ENCODE measurements at places on chromosomes 11 and 22.

- DNase-seq = no peak
These were observed 21.8 kb upstream of the CD5 start for GRCh38 chr11:61080526-61080925.

- DNase-seq = no peak
These were observed 1232.2 kb downstream of the BRD1 start for GRCh38 chr22:48595511-48595905.

GRCh38 chr11:108895579-108896480 is 231.0 kb downstream of the DDX10 start:
- DNase-seq = no peak

DNA sequence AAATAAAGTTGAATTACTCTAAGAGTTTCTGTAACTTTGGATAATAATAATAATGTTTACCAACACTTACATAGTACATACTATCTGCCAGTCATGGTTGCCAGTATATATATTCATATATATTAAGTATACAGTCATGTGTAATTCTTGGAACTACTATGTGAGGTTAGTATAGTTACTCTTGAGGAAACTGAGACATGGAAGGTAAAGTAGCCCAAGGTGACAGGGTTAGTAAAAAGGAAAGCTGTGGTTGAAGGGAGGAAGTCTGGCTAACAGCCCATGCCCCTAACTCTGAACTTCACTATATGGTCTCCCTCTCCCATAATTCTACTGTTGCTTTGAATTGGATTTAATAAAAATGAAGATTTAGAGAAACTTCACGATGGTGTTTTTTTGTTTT is 24.9 kb downstream of the FDX1 start:
- DNase-seq = no peak

DNA sequence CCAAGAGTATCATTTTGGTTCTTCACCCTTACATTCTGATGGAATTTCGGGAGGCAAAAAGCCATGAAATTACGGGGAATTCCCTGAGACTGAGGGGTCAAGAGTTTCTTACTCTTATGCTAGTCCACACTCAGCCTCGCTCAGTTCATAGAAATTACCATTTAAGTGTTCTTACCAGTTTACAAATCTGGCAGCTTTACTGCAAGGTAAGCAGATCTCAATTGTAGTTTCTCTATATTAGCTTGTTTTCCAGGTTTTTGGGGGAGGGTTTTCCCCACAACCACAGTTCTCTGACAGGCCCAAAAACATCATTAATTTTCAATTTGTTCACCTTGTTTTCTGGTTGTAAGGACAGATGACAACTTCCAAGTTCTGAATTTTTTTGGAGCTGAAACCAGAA is 1028.4 kb downstream of the FAM181B start:
- no peak for DNase-seq

Measured in right renal pelvis (tissue), 4 donors.